ENCODE measurements at places on chromosomes 7 and 10.

DNA sequence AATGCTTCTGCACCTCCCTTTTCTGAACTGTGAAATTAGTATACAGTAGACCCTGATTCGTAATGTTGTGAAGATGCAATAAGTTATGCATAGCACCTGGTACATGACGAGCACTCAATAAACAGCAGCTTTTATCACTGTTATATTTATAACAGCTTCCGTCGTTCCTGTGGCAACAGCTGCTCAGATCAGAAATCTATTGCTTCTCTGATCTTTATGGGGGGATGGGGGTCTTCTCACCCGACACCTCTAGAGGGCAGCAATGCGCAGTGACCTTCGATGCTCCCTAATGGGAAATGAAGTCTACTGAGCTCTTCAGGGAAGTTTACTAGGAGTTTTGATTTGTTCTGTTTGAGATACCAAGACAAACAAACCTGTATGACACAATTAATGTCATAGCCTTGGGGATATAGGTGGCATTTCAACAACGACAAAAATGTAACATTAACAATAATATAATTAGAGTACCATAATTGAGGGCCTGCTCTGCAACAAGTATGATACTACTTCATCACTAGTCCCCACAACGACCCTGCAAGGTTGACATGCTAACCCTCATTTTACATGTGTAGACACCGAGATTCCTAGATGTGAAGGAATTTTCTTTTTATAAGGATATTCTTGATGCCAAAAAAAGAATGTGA lies 289.6 kb downstream of the SFMBT2 start:
- DNase-seq, result no peak

GRCh38 chr7:42128703-42129102 lies 108.3 kb downstream of the GLI3 start:
- no peak for DNase-seq

- no peak for DNase-seq
Observed at GRCh38 chr10:70969188-70969587, 80.8 kb upstream of the PCBD1 start.

DNA sequence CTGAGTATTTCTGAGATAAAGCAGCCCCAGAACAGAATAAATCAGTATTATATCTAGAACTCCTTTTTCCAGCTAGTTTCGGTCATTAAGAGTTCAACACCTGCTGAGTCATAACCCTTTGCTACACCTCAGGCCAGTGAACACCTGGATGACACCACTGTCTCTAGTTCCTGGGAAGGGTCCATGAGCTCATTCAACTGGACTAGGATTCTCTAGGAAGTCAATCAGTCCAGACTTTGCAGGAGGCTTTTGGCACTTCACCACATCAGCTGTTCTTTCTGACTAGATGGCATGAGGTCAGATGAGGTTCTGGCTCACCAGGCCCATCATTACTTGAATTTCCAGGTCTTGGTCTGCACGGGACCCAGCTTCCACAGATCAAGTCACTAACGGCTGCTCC lies 11.7 kb downstream of the SLC39A12 start:
- no peak for DNase-seq

GRCh38 chr7:80644054-80644453 lies 5.6 kb downstream of the CD36 start:
- no peak for DNase-seq

DNA sequence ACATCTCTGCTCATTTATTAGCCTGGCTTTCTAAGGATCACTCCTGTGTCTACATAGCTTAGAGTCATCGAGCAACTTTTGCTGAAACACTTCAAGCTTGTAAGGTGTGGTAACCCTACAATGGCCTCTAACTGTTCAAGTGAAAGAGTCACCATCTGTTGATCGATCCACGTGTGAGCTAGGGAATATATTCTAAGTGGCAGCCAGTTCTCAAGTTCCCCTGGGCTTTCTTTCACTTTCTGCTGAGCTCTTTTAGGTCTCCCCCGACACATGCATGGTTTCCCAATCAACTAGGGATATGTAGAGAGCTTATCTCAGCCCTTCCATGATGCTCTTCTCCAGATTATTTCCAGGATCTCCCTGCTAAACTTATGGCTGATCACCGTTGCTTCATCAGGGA lies 15.5 kb downstream of the AOAH start:
- DNase-seq, result no peak

DNA sequence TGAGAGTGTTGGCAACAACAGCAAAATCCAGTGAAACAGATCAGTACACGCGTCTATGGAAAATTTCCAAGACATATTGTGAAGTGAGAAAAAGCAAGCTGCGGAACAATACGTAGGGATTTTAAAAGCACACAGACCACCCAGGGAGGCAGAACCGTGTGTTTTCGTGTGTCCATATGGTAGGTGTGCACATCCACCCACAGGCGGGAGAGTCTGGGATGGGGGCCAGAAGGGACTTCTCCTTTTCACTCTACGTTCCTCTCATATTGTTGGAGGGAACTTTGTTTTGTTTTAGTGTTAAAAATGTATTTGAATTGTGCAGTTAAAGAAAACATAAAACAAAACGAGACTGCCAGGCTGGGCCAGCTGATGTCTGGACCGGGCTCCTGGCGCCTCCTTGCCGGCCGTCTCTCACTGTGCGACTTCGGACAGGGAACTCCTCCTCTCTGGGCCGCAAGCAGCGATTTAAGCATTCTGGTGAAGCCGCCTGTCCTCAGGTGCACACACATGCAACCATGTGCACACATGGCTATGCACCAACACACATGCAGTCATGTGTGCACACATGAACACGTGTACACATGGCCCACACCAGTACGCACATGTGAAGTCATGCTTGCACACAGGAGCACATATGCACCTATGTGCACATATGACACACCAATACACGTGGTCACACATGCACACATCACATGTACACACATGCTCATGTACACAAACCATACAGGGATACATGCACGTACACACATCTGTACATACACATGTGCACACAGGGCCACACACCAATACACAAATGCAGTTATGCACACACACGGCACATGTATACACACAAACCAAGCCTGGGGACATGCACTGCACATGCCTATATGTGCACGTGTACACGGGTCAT lies 141.1 kb downstream of the ELFN1 start:
- DNase-seq, result no peak

GRCh38 chr7:130353196-130353595 lies 8.6 kb downstream of the CPA5 start:
- no peak for DNase-seq

GRCh38 chr7:77727936-77728701 lies 31.9 kb downstream of the RSBN1L start:
- peak; percentile 85 for DNase-seq

GRCh38 chr10:28678687-28679457 lies 1.6 kb downstream of the BAMBI start:
- peak; percentile 25 for DNase-seq

GRCh38 chr7:34136698-34137097 lies 231.4 kb downstream of the BMPER start:
- DNase-seq, result no peak

DNA sequence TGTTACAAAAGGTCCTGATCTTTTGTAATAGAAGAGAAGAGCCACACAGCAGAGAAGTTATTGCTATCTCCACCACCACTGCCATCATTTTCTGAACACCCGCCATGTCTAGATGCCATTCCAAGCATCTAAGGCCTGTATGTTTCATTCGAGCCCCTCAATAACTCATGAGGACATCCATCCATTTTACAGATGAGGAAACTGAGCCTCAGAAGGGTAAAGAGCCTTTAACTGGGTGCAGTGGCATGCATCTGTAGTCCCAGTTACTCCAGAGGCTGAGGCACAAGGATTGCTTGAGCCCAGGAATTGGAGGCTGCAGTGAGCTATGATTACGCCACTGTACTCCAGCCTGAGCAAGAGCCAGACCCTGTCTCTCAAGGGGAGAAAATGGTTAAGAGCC lies 39.3 kb downstream of the UBE2H start:
- DNase-seq, result no peak

DNA sequence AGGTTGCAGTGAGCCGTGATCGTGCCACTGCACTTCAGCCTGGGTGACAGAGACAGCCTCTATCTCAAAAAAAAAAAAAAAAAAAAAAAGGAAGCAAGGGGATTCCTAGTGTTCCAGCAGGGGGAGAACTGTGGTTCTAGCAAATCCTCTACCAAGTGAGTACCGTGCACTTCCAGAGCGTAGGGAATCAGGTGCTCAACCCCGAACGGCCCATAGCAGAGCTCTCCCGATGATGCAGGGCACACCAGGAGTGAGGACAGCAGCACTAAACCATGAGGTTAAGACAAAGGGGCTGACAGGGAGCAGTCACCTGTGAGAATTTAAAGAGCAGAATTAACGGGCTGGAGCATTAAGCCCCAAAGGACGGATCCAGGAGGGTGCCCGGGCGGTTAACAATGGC lies 173.6 kb downstream of the PTPRN2 start:
- DNase-seq, result no peak

- no peak for DNase-seq
Observed at GRCh38 chr10:78004215-78005026, 24.9 kb downstream of the POLR3A start.

GRCh38 chr7:124032369-124033094 lies at the start of gene TMEM229A:
Gene TMEM229A (minus strand): TSS chr7:124033067. CDS start chr7:124033003, 64 bp downstream.
- DNase-seq, result no peak

DNA sequence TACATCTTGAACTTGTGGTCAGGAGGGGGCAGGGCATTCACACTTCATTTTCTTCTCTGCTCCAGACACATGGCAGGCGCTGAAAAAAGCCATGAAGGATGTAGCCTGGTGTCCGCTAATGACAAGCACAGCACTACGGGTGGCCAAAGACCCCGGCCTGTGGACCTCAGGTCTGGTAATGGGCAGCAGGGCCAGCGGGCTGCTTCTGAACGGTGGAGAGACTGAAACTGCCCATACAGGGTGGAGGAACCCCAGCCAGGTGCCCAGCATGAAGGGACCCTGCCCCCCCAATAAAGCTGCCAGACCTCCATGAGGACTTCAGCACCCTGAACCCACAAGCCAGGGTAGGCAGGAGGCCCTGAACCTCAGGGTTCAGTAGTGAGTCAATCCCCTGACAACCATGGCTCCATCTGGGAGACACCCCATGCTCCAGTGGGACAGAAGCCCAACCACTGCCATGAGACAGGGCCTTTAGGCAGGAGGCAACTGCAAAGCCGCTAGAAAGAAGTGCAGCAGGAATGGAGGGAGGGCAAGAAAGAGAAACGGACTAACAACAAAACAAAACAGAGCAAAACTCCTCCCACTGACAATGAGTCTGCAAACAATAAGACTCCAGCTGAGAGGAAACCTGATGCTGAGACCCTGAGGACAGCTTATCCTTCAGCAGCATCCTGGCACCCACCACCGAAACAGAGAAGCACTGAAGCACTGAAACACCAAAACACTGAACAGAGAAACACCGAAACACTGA lies 140.2 kb upstream of the PPP2R2D start:
- no peak for DNase-seq

DNA sequence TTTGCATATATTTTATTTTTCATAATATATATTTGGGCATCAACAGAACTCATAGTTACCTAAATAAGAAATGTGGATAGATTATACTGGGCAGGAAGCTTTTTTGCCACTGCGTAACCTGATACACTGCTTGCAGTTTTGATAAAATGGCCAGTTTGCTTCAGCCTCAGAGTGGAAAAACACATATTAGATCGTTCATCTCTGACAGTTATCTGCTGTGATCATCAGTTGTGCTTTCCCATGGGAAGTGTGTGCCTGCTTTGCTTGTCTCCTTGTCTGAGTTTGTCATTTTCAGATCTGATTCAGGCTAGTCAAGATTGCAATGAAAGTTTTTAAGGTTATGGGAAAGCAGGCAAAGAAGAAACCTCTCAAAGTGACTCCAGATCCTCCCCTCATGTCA lies 54.0 kb downstream of the ADAM12 start:
- no peak for DNase-seq
